ENCODE measurements at places on chromosomes 12 and 14. TPM values are rescaled to one million over a fixed set of nuclear protein-coding genes. Genes with fewer than 3 reads are reported as not detected.

GRCh38 chr12:98437166-98437565, 78.2 kb upstream of the TMPO start:
- ATAC-seq, result no peak

- peak; percentile 60 for ATAC-seq
These were observed 18.1 kb downstream of the RFC5 start for GRCh38 chr12:118034429-118035189.

- ATAC-seq, result peak; percentile 8
These were observed 101.8 kb downstream of the SCARB1 start for GRCh38 chr12:124761871-124762270.

- no peak for ATAC-seq
These were observed 286.7 kb upstream of the CRY1 start for GRCh38 chr12:107379852-107380567.

- no peak for ATAC-seq
These were observed 134.8 kb upstream of the ARHGAP5 start for GRCh38 chr14:31942166-31942841.

Gene RCOR1
- total RNA-seq, result 15.6 TPM

Gene RNASE2
- 7.2 TPM for total RNA-seq
